ENCODE measurements at places on chromosomes 12 and 14.

DNA sequence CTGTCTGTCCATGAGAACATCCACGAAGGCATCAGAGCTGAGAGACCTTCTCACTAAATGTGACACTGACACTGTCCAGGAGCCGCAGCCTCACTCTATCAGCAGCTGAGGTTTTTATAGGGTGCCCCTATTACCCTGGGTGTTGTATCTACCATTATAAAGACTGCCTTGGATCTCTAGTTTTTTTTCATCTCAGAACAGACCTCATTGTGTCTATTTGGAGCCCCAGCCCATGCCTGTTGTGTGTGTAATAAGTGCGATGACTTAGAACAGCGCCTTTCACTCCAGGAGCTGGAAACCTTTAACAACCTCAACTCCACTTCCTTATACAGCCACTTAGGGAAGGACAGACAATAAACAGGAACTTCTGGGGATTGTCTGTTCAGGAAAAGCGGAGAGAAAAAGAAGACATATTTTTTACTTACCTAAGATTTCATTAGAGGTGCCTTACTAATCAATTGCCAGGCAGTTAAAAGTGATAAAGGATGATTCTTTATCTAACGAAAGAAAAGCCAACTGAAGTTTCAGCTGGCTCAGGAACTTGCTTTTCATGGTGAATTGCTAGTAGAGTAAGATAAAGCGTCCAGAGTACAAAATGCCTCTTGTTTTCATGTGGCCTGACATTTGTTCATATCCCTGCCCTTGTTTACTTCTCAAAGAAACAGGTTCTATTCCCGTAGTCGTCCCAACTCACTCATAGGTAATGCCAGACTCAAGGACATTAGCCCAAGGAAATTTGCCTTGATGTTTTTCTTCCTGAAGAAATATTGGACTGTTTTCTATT is 420.6 kb downstream of the RAD51B start:
- no peak for DNase-seq

DNA sequence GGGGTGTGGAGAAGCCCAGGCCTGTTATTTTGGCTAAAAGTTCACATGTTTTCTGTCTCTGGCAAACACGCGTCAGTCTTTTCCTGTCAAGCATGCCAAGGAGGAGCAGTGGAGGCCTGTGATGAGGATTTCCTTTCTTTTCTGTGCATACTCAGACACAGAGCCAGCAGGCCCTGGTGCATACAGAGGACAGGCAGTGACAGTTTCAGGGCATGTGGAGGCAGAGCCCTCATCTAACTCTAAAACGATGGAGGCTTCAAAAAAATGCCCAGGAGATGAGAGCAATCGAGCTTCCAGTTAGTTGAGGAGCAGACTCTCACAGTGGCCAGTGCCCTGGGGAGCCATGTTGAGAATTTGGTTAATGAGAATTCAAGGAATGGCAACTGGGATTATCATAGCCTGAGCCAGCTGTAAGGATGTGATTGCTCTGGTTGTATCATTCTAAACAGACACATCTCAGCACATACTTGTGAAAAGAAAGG is 66.5 kb downstream of the TRAFD1 start:
- no peak for DNase-seq

GRCh38 chr12:27285403-27285802 is 41.3 kb downstream of the STK38L start:
- DNase-seq, result no peak

DNA sequence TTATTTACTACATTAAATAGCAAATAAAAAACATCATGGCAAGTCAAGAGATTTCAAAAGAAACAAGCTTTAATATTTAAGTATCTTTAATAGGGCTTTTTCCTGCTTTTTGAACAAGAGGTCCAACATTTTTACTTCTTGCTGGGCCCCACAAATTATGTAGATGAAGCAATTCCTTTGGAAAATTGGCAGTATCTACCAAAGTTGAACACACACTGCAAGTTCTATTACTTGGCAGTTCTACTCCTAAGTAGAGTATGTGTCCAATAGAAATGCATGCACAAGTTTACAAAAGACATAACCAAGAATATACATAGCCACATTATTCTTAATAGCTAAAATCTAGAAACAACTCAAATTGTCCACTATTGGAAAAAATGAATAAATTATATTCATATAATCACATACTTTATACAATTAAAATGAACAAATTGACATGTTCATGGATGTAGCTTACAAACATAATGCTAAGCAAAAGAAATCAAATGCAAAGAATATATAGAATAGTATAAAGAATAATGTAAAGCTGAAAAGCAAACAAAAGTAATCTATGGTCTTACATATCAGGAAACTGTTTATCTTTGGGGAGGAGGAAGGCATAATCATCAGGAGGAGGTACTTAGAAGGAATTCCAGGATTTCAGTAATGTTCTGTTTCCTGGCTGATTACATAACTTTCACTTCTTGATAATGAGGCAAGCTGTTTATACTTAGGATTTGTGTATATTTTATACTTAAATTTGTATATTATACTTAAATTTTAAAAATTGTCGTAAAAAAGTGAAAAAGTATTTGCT is 6.5 kb upstream of the TMBIM4 start:
- no peak for DNase-seq

- DNase-seq, result no peak
Observed at GRCh38 chr14:60790850-60791249, 56.3 kb downstream of the MNAT1 start.

GRCh38 chr14:68654471-68654941 is 138.4 kb downstream of the ZFP36L1 start:
- DNase-seq, result no peak

All from DMS79 (cell line).